Fibroblast of lung (primary cell): ENCODE measurements at places on chromosomes 16 and 17. TPM values are rescaled to one million over a fixed set of nuclear protein-coding genes. Genes with fewer than 3 reads are reported as not detected.

DNA sequence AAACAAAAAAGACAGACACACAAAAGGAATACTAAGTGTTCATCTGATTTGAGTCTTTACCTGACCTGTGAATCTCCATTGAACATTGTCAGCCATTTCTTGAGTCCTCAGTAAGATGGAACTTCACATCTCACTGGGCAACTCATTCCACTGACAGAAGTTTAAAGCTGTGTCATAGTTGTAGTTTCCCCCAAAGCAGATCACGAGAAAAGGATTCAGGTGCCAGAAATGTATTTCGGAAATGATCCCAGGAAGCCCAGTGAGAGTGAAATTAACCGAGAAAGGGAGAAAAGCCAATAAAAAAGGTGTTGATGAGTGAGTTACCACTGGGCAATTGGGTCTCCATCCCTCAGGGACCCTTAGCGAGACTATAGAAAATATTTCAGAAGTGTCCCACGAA lies 6.5 kb downstream of the CHD9 start:
- no peaks in the 10 kb centered on the region for H3K36me3 ChIP-seq
- peaks cover 2% of the 10 kb centered on the region for H3K4me1 ChIP-seq
- H3K27me3 ChIP-seq: no peaks in the 10 kb centered on the region
- no peak overlapping the region for H3K4me3 ChIP-seq
- DNase-seq: no peak

- no peak overlapping the region for H3K27ac ChIP-seq
- DNase-seq: no peak
- no peaks in the 10 kb centered on the region for H3K27me3 ChIP-seq
- H3K4me3 ChIP-seq: no peak overlapping the region
Observed at GRCh38 chr17:38917259-38917658, 8.2 kb upstream of the LASP1NB start.

GRCh38 chr17:71849783-71850768 lies 270.7 kb upstream of the SOX9 start:
- no peak overlapping the region for H3K27ac ChIP-seq
- H3K4me3 ChIP-seq: no peak overlapping the region
- no peaks in the 10 kb centered on the region for H3K4me1 ChIP-seq
- H3K27me3 ChIP-seq: no peaks in the 10 kb centered on the region
- H3K36me3 ChIP-seq: no peaks in the 10 kb centered on the region
- peak; percentile 24 for DNase-seq

DNA sequence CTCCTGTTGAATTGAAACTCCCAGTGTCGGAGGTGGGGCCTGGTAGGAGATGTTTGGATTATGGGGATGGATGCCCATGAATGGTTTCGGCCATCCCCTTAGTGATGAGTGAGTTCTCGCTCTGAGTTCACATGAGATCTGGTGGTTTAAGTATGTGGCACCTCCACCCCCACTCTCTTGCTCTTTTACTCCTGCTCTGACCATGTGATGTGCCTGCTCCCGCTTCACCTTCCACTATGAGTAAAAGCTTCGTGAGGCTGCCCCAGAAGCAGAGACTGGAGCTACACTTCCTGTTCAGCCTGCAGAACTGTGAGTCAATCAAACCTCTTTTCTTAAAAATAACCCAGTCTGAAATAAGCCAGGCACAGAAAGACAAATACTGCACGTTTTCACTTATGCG lies 512.4 kb downstream of the HS3ST4 start:
- no peaks in the 10 kb centered on the region for H3K36me3 ChIP-seq
- H3K27me3 ChIP-seq: no peaks in the 10 kb centered on the region
- H3K4me3 ChIP-seq: no peak overlapping the region
- H3K4me1 ChIP-seq: no peaks in the 10 kb centered on the region

GRCh38 chr17:32264823-32265191 lies 825 bp upstream of the RHBDL3 start:
- H3K27me3 ChIP-seq: peaks cover 66% of the 10 kb centered on the region
- H3K27ac ChIP-seq: no peak overlapping the region
- no peaks in the 10 kb centered on the region for H3K36me3 ChIP-seq
- no peak overlapping the region for H3K4me3 ChIP-seq
- H3K4me1 ChIP-seq: peaks cover 6% of the 10 kb centered on the region
- no peak for DNase-seq

Gene MYH8
- not detected in 2 replicates for total RNA-seq

GRCh38 chr17:72471296-72471695 lies 350.5 kb downstream of the SOX9 start:
- no peak overlapping the region for H3K4me3 ChIP-seq
- no peaks in the 10 kb centered on the region for H3K27me3 ChIP-seq
- H3K4me1 ChIP-seq: no peaks in the 10 kb centered on the region
- no peak overlapping the region for H3K27ac ChIP-seq

DNA sequence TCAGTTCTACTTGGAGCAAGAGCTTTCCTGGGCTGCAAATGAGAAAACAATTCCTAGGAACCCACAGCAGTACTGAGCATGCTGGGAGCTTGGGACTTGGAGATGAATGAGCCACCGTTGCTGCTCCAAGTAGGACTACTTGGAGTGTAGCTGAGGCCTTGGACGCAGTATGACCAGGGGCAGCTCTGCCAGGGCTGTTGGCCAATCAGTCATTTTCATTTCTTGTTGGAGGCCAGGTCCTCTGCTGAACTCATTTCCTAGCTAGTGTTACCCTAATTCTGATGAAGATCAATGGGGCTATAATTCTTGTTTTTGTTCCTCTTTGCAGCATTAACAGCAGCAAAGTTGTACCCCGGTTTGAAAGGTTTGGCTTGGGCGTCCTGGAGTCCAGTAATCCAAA lies 8.0 kb upstream of the LGALS9 start:
- H3K27ac ChIP-seq: no peak overlapping the region
- H3K4me1 ChIP-seq: no peaks in the 10 kb centered on the region
- no peak overlapping the region for H3K4me3 ChIP-seq
- no peak for DNase-seq

- DNase-seq: peak; percentile 89
- no peak overlapping the region for H3K4me3 ChIP-seq
- peaks cover 2% of the 10 kb centered on the region for H3K4me1 ChIP-seq
- peak overlapping the region; percentile 22 for H3K27ac ChIP-seq
- no peaks in the 10 kb centered on the region for H3K36me3 ChIP-seq
- H3K27me3 ChIP-seq: peaks cover 2% of the 10 kb centered on the region
Observed at GRCh38 chr17:41446806-41447205, 6.0 kb upstream of the KRT38 start.

- H3K4me1 ChIP-seq: no peaks in the 10 kb centered on the region
- no peak for DNase-seq
- H3K27me3 ChIP-seq: no peaks in the 10 kb centered on the region
- no peak overlapping the region for H3K4me3 ChIP-seq
- H3K36me3 ChIP-seq: no peaks in the 10 kb centered on the region
Observed at GRCh38 chr16:52785653-52786052, 238.7 kb upstream of the TOX3 start.

Gene KRTAP9-2
- not detected in 2 replicates for total RNA-seq

Gene PRR11
- total RNA-seq: 1.0 and 6.1 TPM in 2 replicates

Gene SLC6A2
- total RNA-seq: not detected in 2 replicates

Gene TMEM98
- 153 and 190 TPM in 2 replicates for total RNA-seq

DNA sequence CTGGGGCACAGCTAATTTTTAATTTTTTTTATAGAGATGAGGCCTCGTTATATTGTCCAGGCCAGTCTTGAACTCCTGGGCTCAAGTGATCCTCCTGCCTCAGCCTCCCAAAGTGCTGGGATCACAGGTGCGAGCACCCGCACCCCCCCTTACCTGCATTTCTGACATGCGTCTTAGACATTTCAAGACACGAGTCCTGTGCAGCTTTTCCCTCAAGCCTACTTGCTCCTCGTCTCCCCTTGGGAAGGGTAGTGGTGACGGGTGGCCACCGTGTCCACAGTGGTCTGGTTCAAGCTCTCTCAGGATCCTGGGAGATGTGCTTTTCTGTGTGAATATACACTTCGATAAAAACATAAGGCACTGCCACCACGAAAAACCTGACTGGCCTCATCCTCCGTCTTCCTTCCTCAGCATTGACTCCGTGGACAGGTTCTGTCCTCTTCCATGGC lies 9.6 kb downstream of the CANT1 start:
- H3K27ac ChIP-seq: no peak overlapping the region
- no peaks in the 10 kb centered on the region for H3K4me1 ChIP-seq
- H3K27me3 ChIP-seq: no peaks in the 10 kb centered on the region
- no peak for DNase-seq
- H3K36me3 ChIP-seq: peaks cover 18% of the 10 kb centered on the region
- no peak overlapping the region for H3K4me3 ChIP-seq

GRCh38 chr17:38338053-38338452 lies 5.7 kb downstream of the GPR179 start:
- DNase-seq: no peak
- no peak overlapping the region for H3K4me3 ChIP-seq
- no peaks in the 10 kb centered on the region for H3K36me3 ChIP-seq

Gene TNS4
- total RNA-seq: under 0.01 TPM in 1 of 2 replicates, not detected in the other

Gene ARHGDIG
- 0.77 and 1.3 TPM in 2 replicates for total RNA-seq

- no peak overlapping the region for H3K27ac ChIP-seq
- DNase-seq: peak; percentile 33
- H3K27me3 ChIP-seq: no peaks in the 10 kb centered on the region
- no peaks in the 10 kb centered on the region for H3K4me1 ChIP-seq
- H3K36me3 ChIP-seq: no peaks in the 10 kb centered on the region
Observed at GRCh38 chr16:49799172-49799571, 56.7 kb downstream of the ZNF423 start.

Gene SNAI3
- under 0.01 and 0.17 TPM in 2 replicates for total RNA-seq

GRCh38 chr16:27624154-27625049 lies 74.5 kb downstream of the KATNIP start:
- H3K4me3 ChIP-seq: no peak overlapping the region
- H3K27me3 ChIP-seq: no peaks in the 10 kb centered on the region
- no peak for DNase-seq

DNA sequence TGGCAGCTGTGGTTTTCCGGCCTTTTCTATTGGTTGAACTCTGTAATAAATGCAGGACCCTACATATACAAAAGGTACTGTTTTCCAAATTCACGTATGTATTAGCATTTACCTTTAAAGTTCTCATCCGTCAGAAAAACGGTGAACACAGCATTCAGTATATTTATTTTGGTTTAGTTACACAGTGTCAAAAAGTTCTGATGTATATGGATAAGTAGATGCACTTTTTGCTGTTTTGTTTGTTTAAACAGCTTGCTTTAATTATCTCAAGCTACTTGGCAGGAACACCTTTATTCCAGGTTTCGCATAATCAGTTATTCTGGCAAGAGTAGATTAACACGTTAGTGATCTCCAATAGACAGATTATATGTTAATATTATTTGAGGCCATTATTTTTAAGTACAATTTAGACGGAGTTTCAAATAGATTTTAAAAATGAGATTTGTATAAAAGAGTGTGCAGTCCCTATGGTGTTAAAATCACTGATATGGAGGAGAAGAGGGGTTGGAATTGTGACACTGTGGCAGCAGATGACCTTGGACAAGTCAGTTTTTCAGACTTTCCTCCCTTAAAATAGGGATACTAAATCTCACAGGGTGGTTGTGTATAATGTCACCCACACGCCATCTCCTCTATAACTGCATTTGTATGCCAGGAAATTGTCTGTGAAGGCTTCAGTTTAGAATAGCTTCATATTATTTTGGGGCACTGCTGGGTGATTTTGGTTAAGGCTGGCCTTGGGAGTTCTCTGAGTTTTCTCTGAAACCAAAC lies 2.1 kb downstream of the HERPUD1 start:
- no peak overlapping the region for H3K27ac ChIP-seq
- H3K4me1 ChIP-seq: peaks cover 3% of the 10 kb centered on the region
- peak overlapping the region; percentile 100 for H3K4me3 ChIP-seq

Gene SDR42E1
- 0.77 and 1.8 TPM in 2 replicates for total RNA-seq

DNA sequence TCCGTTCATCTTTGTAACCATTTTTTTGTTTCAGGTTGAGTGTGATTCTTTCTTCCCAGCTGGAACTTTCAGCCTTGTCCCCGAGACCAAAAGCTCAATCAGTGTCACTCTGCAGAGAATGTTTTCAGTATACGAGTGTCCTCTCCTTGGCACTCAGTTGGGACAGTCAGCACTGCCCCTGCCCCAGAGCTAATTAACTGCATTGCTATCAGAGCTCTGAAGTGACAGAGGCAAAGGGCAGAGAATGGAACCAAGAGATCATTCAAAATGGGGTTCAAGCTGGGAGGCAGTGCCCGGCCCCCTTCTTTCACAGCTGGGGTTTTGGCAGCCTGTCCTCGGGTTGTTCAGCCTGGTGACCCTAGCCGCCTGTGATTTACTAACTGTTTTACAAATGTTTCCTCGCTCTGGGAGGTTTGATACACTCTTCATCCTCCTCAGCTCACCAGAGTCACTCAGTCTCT lies 195.9 kb upstream of the TBX2 start:
- no peaks in the 10 kb centered on the region for H3K36me3 ChIP-seq
- H3K27ac ChIP-seq: peak overlapping the region; percentile 60
- no peaks in the 10 kb centered on the region for H3K27me3 ChIP-seq
- no peak for DNase-seq
- no peak overlapping the region for H3K4me3 ChIP-seq

Gene NME3
- 61.9 and 69.7 TPM in 2 replicates for total RNA-seq

Gene KRT12
- total RNA-seq: not detected in 2 replicates

Gene DNASE1L2
- 0.77 and 0.99 TPM in 2 replicates for total RNA-seq

GRCh38 chr17:67435122-67435521 lies 58.0 kb downstream of the PITPNC1 start:
- no peak overlapping the region for H3K4me3 ChIP-seq
- H3K4me1 ChIP-seq: peaks cover 5% of the 10 kb centered on the region

Gene CRHR1
- not detected in 2 replicates for total RNA-seq

DNA sequence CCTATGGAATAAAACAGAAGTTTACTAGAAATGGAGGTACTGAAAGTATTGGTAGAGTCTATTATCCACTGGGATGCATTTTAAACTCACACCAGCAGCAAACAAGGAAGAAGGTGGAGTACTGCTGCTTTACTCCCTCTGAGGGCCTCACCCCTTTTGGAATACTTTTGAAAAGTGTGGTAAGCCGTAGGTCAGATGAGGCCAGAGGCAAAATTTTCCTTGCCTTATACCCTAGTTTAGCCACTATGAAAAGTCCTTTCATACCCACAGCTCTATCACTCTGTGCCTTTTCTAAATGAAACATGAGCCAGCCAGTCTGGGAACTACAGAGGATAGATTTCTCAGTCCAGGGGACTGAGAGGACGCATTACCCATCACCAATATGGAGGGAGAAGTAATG lies 14.0 kb downstream of the GDE1 start:
- no peak for DNase-seq
- no peaks in the 10 kb centered on the region for H3K4me1 ChIP-seq
- H3K27ac ChIP-seq: no peak overlapping the region

Gene PIMREG
- total RNA-seq: 1.5 and 10.6 TPM in 2 replicates

GRCh38 chr16:12239226-12239625 lies 262.7 kb downstream of the SNX29 start:
- H3K36me3 ChIP-seq: no peaks in the 10 kb centered on the region
- no peaks in the 10 kb centered on the region for H3K27me3 ChIP-seq
- DNase-seq: no peak
- no peak overlapping the region for H3K4me3 ChIP-seq

Gene CYBA
- total RNA-seq: 124 and 130 TPM in 2 replicates

DNA sequence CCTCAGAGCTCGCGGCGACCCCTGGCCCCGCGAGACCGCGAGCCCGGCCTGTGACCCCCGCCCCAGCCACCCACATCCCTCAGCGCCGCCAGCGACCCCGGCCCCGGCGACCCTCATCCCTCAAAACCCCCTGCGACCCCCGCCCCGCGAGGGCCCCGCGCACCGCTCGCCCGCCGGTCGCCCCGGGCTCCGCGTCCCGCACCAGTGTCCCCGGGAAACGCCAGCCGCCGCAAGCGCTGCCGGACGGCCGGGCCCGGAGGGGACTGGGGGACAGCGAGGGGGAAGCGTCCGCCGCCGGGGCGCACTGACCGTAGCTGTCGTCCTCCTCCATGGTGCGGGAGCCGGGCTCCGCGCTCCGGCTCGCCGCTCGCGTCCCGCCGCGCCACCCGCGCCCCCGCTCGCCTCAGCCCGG lies at the start of gene CYTH1:
CYTH1 (minus strand) TSS at position 381 of the 412 bp plus-strand sequence; CDS start at position 331, 50 bp downstream.
- H3K36me3 ChIP-seq: no peaks in the 10 kb centered on the region
- no peaks in the 10 kb centered on the region for H3K4me1 ChIP-seq
- DNase-seq: no peak
- H3K27me3 ChIP-seq: no peaks in the 10 kb centered on the region
- H3K4me3 ChIP-seq: peak within 1 kb of the TSS; percentile 71
